Stimulated activated CD8-positive, alpha-beta memory T cell treated with anti-CD3 and anti-CD28 coated beads, Interleukin-4, amount 100 ng/mL, for 4 hours (primary cell): ENCODE measurements at places on chromosomes 3 and 15.

DNA sequence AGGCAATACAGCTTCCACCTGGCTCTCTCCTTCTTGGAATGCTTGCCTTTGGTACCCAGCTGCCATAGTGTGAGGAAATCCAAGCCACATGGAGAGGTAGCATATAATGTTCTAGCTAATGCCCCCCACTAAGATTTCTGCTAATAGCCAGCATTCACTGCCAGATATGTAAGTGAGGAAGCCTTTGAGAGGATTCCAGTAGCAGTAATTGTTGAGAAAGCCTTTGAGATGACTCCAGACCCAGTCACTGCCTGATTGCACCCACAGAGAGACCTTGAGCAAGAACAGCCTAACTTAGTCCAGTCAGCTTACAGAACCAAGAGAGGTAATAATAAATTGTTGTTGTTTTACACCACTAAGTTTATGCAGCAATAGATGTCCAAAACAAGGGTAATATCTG lies 63.1 kb downstream of the STRIT1 start:
- DNase-seq = no peak

DNA sequence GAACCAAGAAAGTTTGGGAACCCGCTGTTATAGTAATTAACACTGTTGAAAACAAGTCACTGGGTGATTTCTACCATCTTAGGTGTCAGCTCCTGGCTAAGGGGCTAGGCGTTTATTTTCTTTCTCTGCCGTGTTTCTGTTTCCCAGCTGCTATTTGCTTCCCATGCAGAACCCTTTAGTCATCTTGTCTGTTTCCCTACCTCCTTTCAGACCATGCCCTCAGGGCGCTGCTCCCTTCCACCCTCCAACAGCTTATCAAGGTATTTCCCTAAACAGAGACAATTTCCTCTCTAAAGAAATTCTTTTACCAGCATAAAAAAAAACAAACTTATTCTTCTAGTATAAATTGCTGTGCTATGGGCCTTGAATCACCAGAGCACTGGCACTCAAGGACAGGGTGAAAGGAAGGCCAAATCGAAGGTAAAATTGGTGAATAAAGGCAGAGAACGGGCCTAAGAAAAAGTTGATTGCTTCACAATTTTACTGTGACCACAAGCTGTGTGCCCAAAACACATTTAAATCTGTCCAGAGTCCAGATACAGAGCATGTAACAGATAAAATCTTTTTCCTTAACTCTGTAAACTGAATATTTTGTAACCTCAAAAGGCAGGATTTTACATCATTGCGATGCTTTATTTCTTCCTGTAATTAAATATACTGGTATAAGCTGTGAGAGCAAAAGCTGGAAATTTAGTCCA lies 319.2 kb downstream of the ZNF621 start:
- no peak for DNase-seq

DNA sequence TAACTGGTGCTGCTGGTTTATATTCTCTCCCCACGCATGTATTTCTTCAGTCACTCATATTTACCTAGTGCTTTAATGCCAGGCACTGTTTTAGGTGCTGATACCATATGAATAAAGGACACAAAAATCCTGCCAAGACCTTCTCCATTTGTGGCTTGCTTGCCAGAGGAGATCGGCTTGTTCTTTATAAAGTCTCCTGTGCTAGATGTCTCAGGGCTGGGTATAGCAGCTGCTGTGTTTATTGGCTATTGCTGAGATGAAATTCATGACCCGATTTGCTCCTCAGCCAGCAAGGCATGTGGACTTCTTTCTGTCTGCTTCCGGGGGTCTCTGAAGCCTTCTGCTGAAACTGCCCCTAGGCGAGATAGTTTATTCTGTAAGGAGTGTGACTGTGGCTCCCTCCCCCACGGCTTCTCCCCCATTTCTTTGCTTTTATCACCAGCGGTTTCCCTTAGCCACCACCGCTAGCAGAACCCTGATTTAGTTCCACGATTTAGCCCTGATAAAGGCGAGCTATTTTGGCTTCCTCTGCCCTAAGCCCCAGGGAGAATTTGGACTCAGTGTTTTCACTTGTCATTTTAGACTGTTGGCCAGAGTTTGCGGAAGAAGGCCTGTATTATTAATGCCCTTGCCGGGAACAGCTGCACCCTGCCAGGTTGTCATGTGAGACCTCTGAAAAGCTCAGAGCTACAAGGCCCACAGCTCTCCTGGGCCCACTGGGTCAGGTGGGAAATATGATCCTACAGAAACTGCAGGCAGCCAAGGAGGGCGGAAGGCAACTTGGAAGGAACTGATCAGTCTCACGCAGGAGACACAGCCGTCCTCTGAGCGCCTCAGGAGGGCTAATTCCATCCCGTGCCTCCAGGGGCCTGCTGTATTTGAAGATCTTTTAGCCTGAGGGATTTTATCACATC lies 46.8 kb downstream of the ST6GAL1 start:
- no peak for DNase-seq

GRCh38 chr15:67120009-67120838 lies 54.8 kb downstream of the SMAD3 start:
- DNase-seq = no peak

- DNase-seq = no peak
Observed at GRCh38 chr3:55724821-55725220, 237.7 kb upstream of the WNT5A start.

DNA sequence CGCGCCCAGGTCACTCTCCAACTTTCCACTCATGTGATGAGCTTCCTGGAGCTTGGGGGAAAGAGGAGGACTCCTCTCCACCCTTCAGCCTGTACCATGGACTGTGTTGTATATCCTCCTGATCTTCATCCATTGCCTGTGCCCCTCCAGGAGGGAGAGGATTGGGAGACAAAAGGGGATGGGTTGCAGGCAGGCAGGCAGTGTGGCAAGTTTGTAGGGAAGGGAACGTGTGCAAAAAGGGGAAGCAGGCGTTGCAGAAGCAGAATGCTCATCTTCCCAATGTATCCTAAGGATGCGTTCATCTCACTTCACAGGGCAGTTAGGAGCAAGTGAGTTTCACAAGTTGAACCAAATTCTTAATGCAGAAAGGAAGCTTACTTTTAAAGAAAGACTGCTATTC lies 28.1 kb upstream of the GHSR start:
- no peak for DNase-seq

GRCh38 chr3:171267104-171267503 lies 193.1 kb downstream of the TNIK start:
- DNase-seq = no peak

- DNase-seq = no peak
Observed at GRCh38 chr15:54803987-54804386, 392.8 kb downstream of the RSL24D1 start.

- no peak for DNase-seq
Observed at GRCh38 chr15:92430069-92430440, 36.4 kb downstream of the ST8SIA2 start.

DNA sequence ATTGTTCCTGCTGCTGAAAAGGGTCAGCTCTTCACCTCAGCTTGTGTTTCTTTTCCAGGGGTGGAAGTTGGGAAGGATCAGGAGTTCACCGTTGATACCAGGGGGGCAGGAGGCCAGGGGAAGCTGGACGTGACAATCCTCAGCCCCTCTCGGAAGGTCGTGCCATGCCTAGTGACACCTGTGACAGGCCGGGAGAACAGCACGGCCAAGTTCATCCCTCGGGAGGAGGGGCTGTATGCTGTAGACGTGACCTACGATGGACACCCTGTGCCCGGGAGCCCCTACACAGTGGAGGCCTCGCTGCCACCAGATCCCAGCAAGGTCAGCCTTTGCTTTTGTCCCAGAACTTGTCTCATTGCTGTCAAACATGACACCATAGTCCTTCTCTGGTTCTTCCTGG lies 89.6 kb downstream of the DNASE1L3 start:
- no peak for DNase-seq

- no peak for DNase-seq
Observed at GRCh38 chr3:21792176-21792575, 41.2 kb upstream of the ZNF385D start.

- DNase-seq = no peak
Observed at GRCh38 chr15:59685737-59686297, 3.3 kb downstream of the BNIP2 start.

DNA sequence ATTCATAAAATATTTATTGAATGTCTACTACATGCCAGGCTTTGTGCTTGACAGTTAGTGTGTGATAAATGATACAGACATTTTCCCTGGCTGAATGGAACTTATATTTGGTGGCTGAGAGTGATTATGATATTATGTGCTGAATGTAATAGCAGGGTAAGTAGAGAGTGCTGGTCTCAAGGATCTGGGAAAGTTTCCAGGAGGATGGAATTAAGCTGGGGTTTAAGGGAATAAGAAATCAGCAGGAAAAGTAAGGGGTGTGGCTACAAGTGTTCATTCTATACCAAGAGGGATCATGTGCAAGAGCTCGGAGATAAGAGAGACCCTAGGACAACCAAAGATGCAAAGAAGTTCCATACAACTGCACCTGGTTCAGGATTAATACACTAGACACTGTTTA lies 500.1 kb upstream of the CFAP20DC start:
- no peak for DNase-seq

DNA sequence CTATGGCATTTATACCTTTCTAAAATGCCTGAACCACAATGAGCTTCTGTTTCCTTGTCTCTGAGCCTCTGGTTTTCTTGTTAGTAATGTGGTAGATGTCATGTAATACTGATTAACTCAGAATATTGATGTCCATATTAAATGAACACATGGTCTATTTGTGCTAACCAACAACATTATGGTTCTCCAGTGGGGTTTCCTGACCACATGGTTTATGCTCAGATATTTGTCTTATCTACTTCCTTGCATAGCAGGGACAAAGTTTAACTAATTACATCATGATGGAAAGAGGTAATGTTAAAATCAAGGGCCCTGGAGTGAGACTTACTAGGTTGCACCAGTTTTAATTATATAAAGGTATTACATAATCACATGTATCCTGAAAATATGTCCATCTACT lies 62.6 kb upstream of the SCN10A start:
- no peak for DNase-seq

- no peak for DNase-seq
Observed at GRCh38 chr3:87810452-87811016, 248.3 kb downstream of the CGGBP1 start.

DNA sequence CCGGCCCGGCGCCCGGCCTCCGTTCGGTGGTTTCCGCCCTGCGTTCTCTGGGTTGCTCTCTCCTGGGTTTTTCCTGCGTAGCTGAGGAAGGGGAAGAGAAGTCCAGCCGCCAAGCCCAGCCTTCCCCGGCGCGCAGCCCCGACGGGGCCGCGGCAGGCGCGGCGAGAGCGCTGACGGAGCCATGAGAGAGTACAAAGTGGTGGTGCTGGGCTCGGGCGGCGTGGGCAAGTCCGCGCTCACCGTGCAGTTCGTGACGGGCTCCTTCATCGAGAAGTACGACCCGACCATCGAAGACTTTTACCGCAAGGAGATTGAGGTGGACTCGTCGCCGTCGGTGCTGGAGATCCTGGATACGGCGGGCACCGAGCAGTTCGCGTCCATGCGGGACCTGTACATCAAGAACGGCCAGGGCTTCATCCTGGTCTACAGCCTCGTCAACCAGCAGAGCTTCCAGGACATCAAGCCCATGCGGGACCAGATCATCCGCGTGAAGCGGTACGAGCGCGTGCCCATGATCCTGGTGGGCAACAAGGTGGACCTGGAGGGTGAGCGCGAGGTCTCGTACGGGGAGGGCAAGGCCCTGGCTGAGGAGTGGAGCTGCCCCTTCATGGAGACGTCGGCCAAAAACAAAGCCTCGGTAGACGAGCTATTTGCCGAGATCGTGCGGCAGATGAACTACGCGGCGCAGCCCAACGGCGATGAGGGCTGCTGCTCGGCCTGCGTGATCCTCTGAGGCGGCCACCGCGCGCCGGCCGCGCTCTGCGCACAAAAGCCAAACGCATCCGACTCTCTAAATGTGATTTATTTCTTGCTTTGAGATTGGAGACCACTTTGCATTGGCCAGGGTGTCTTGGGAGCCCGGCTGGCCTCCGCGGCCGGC lies 727 bp downstream of the RAP2B start:
- DNase-seq = no peak
